ENCODE measurements at places on chromosomes 13 and 19.

- DNase-seq: no peak
These were observed 383.1 kb downstream of the DLEU7 start for GRCh38 chr13:50460358-50460757.

DNA sequence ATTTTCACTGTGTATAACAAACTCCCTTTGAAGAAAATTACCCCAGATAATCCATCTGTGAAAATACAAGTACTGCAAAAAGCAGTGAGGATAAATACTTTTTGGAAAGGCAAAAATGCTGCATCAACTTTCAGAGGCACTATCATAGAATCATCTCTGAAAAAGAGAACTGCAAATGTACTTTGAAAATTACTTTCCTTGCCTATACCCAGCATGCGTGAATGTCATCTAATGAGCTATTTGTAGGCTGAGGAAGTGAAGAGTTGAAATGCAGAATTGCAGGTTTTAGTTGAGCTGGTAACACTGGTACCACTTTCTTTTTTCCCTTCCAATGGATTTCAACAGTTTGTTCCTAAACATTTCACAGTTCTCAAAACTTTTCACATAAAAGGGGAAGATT is 196.7 kb downstream of the TBC1D4 start:
- DNase-seq: no peak

- DNase-seq: peak; percentile 74
These were observed 4.9 kb upstream of the PALM start for GRCh38 chr19:703651-704446.

DNA sequence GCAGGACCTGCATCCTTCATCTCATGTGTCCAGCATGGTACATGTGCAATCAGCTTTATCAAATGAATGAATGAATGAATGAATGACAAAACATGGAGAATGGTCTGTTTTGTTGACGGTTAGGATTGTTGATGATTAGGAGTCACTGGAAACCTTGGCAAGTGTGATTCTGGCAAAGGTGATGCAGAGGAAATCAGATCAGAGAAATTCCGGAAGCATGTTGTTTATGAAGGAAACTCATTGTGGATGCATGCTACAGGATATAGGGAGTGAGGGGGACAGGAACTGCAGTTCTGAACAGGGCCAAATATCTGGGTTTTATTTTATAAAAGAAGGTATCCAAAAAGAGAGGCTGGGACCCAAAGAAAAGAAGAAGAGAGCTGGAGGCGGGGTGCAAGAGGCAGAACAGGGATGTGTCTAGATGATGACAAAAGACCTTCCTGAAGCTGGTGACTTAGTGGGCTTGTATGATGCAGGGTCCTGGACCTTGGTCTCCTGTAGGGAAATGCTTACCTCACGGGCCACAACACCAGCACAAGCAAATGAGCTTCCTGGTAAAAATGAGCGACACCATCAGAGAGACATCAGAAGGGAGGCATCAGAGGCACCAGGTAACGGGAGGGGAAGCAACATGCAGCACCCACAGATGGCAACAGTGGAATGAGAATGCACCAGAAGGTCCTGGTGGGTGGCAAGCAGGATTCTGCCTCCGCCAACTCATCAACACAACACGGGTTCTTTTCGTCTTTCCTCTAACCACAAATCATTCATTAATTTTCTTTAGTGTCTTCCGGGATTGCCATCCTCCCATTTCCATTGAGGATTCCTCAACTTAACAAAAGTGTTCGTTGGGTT is 159.6 kb downstream of the FOXO1 start:
- no peak for DNase-seq

GRCh38 chr19:57689750-57690149 is 8.0 kb downstream of the ZNF551 start:
- DNase-seq: no peak

DNA sequence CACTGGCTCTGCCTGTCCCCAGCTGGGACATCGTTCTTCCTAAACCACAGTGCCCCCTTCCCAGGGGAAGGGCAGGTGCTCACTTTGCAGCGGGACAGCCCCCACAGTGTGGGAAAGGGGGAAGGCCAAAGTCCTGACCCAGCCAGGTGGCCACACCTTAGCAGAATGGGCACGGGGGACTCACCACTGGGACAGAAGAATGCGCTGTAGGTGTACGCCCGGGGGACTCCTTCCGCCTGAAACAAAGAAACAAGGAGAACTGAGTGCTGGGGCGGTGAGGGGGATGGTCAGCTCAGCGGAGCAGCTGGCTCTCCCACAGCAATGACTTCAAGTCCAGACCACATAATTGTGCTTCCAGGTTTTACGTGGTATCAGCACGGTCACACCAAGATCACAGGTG is 49.4 kb downstream of the F2RL3 start:
- DNase-seq: no peak

- no peak for DNase-seq
These were observed 4.9 kb upstream of the N4BP2L1 start for GRCh38 chr13:32432856-32433255.

DNA sequence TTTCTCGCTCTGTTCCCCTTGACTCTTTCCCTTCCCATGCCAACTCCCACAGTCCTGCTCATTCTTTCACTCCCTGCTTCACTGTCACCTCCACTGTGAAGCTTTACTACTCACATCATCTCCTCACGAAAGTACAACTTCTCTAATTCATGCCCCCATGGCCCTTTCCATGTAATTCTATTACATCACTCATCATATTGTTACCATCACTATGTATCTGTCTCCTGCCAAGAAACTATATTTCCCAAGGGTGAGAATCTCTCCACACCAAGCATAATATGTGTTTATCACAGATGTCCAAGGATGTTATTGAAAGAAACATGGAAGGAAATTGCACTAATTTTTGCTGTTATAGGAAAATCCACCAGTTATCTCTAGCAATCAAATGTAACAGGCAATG is 37.2 kb upstream of the LRCH1 start:
- no peak for DNase-seq

GRCh38 chr13:110055089-110055488 is 251.9 kb downstream of the COL4A1 start:
- peak; percentile 26 for DNase-seq

GRCh38 chr13:30312904-30313303 is 5.6 kb upstream of the KATNAL1 start:
- DNase-seq: no peak

GRCh38 chr19:40303765-40304164 is 18.6 kb upstream of the AKT2 start:
- no peak for DNase-seq

- DNase-seq: no peak
These were observed 3.9 kb upstream of the UBL5 start for GRCh38 chr19:9823816-9824215.

- no peak for DNase-seq
These were observed 150.4 kb downstream of the PDS5B start for GRCh38 chr13:32736648-32737047.

GRCh38 chr19:41887711-41888382 is 4.9 kb downstream of the ARHGEF1 start:
- peak; percentile 83 for DNase-seq

- DNase-seq: no peak
These were observed 124.6 kb downstream of the COL4A2 start for GRCh38 chr13:110431425-110432294.

DNA sequence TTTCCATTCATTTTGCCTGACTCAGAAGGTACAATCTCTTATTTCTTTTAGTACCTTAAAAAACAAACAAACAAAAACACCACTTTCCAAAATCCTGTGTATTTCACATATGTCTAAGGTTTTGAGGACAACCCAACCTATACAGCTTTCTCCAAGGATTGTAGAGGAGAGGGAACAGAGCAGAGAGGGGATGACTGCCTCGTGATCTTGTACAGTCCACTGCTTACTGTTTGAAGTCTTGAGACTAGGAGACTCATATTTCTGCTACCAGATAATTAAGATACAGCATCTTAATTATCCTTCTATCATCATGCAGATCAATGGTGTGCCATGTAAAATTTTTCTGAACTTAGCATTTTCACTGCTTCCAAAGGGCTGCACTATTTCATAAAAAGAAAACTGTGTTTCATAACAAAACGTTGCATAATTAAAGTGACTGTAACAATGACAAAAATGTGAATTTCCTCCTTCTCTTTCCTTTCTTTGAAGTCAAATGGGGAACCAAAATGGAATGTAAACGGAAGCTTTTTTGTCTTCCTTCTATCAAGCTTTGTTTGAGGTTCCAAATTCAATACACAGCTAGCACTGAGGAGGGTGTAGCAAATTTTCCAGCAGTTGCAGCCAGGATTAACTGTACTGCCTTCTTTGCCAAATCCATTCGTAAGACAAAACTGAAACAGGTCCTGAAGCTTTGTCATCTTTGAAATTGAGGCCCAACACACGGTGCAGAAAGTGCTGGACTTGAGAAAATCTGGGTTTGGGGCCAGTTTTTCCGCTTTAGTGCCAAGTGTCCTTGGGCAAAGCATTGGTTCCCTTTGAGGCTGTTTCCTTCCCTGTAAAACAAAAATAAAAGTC is 34.9 kb upstream of the RCBTB2 start:
- no peak for DNase-seq

DNA sequence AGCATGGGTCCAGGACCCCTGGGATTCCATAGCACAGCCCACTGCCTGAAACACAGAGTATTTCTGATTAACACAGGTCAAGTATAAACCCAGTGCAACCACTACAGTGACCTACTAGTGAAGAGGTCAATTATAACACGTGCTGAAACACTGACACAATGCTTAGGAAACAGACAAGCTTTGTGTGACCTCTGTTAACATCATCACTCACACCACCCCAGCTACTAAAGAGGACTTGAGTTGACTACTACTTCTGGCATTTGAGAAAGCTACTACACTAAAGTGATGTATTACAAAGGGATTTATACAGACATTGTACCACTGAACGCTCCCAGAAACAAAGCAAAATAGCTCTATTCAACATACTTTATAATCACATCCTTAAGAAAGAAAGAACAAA is 1935.9 kb upstream of the PCDH20 start:
- no peak for DNase-seq

- no peak for DNase-seq
These were observed 99.6 kb upstream of the SGCG start for GRCh38 chr13:23081220-23081619.

- no peak for DNase-seq
These were observed 233.6 kb downstream of the SLITRK6 start for GRCh38 chr13:85565652-85566051.

Data from activated CD4-positive, alpha-beta T cell treated with anti-CD3 and anti-CD28 coated beads, Interleukin-2, Interleukin-6, amounts not matched to agents 100 ng/mL and 50 ng/mL, durations not matched to agents 16 hours and 8 hours (primary cell).